Posterior cingulate gyrus (tissue), 11 donors: ENCODE measurements at places on chromosomes 1 and 21.

GRCh38 chr21:16312321-16312720 lies 582.5 kb downstream of the USP25 start:
- no peak for DNase-seq

DNA sequence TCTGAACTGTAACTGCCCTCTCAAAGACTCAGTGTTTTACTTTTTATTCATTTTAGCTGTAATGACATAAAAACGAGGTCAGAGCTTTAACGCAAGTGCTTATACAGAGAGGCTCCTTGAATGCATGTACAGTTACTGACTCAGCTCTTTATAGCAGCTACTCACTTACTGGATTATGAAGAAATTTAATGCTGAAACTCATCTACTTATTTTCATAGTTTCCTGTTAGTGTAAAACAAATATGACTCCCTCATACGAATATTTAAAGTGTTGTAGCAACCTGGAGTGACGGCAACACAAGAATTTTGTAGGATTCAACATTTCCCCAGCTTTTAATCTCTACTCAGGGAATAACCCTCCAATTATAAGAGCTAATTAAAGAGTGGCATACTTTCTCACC lies 32.7 kb downstream of the ADSS2 start:
- no peak for DNase-seq

DNA sequence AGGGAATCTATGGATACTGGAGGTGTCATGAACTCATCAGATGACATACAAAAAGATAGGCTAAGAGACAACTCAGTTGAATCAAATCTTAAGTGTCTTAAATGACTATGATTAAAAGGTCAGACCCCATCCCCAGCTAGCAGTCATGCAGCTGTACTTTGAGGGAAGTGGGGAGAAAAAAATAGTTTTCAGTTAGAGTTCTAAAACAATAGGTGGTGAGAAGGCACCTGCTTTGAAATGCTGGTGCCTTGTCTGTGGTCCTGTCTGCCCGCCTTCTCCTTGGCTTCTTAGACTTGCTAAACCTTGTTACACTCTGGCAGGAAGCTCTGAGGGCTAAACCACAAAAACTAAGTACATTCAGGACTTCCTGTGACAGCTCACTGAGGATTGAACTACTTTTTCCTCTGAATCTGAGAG lies 15.3 kb downstream of the CD2 start:
- no peak for DNase-seq

DNA sequence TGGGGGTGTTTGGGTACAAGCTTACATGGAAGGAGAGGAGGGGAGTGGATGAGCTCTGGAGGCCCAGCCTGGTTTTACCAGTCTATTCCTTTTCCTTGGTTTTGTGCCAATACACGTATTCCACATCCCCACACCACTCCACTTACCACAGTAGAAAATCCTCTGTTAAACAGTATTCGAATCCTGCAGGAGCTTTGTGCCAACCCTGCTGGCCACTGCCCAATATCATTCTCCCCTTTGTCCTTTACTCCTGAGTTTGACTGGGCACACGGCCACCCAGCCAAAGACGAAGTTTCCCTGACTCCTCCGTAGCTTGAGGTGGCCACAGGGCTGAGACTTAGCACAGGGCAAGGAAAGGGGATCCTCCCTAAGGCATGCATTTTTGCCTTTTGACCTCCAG lies 61.6 kb downstream of the TMCO4 start:
- no peak for DNase-seq

GRCh38 chr1:192545896-192546521 lies 29.6 kb upstream of the RGS1 start:
- no peak for DNase-seq

GRCh38 chr1:206012086-206012859 lies 9.1 kb upstream of the RAB7B start:
- DNase-seq = no peak

- DNase-seq = no peak
Measured at GRCh38 chr1:223430236-223430635, 37.0 kb downstream of the CCDC185 start.

- DNase-seq = no peak
Measured at GRCh38 chr1:29603622-29604021, 367.3 kb downstream of the PTPRU start.

DNA sequence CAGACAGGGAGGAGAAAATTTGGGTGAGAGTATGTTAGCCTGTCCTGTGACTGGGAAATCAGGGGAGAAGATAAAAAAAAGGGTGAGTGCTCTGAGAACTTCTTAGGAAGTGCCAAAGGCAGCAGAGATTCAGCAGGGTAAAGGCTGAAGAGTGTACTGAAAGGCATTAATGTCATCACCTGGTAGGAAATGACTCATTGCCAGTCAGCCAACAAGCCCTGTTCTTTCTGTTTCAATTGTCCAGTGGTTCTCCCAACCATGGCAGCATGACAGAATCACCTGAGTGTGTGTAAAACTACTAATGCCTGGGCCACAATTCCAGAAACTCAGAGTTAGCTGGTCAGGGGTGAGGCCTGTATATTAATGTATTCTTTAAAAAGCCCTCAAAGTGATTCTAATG lies 83.5 kb downstream of the INTS7 start:
- DNase-seq = no peak

GRCh38 chr1:233518344-233518743 lies 95.6 kb upstream of the KCNK1 start:
- DNase-seq = no peak

DNA sequence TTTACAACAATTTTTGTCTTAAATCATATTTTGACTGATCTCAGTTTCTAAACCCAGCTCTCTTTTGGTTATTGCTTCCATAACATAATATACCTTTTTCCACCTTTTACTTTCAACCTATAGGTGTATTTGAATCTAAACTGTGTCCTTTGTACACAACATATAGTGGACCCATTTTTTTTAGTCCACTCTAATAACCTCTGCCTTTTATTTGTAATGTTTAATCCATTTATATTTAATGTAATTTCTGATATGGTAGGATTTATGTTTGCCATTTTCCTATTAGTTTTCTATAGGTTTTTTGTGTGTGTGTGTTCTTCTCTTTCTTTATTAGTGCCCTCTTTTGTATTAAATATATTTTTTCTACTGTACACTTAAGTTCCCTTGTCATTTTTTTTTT lies 22.4 kb upstream of the SLAMF1 start:
- DNase-seq = no peak
